H1 (cell line): ENCODE measurements at places on chromosomes 7 and 10. TPM values are rescaled to one million over a fixed set of nuclear protein-coding genes. Genes with fewer than 3 reads are reported as not detected.

GRCh38 chr10:103692952-103693811, 162.2 kb downstream of the SH3PXD2A start:
- DNase-seq, result peak; percentile 68

DNA sequence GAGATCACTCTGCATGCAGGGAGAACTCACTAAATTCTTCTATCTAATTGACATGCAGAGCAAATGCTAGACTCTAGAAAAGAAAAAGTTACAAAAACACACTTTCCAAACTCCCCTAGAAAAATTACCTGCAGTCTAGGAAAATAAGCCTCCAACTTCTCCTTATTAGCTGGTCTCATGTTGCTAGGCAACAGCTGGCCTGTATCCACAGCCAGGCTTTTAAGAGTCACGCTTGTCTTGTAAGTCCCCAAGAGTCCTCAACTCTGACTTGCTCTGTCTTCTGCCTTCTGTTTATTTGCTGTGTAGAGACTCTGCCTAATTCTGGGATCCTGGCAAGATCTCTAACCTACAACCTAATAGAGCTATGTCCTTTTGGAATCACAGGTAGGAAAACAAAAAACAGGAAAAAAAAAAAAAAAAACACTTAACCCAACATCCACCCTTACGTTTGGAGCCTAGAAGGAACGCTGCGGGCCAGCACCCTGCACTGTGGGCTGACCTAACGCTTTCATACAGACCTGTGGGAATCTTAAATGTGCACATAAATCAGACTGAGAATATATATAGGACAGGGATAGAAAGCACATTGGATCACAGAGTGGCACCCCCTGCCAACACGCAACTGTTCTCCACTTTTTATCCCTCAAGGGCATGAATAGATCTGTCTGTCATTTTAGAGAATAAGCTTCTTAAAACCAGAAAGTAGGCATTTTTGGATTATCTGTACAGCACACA, 117.0 kb upstream of the PTPRZ1 start:
- no peak for DNase-seq

DNA sequence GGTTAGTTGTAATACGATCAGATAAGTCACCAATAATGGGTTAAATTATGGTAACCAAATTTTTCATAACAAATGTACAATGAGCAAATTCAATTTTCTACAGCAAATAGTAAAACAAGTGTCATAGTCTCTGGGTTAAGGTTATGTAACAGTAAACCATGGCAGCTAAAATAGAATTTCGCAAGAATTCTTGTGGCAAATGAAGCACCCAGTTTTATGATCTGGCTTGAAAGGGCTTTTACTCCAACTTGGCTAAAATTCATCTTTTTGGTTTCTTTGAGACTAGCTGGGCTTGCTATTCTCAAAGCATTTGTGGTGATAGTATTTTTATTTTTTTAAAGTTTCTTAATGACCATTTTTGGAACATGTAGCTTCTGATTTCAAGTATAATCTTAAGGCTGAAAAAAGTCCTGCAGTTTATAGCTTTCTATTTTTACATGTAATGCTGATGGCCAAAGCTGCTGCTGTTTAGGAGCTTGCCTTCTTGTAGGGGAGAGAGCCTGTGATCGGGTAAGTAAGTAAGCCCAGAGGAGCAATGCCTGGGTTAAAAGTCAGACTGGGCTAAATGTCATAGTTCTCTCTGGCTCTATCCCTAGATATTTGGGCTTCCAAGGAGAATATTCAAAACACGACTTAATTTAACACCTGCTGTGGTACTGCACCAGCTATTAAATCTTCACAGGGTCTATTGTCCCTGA, 55.5 kb upstream of the SYPL1 start:
- no peak for DNase-seq

MEOX2 gene
- 0.19 TPM in 1 of 2 replicates, not detected in the other for total RNA-seq

GRCh38 chr7:75652788-75653187, 86.0 kb downstream of the HIP1 start:
- DNase-seq, result no peak

DNA sequence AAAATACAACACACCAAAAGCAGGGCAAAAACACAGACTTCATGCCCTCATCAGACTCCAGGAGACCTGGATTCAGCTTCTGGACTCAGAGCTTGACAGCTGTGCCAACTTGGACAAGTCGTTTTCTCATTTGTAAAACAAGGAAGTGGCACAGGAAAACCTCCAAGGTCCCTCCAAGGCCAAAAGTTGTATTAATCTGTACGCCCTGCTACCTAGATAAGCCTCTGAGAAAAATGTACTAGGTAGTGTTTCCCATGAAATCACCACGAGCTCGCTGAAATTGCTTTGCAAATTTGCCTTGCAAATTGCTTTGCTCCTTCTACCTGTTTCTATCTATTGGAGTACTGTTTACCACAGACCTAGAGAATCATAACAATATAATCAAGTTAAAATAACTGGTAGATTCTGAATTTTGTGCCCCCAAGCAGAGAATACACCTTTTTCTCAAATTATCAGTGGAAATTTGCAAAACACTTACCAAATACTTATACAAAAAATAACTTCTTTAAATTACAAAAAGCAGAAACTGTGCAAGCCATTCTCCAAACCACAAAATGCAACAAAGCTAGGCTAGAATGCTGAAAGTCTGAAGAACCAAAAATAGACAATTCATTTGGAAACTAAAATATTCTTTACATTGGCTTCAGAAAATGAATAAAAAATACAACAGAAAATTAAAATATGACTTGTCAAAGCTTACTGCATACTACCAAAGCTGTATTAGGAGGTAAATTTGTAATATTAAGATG, 158.1 kb upstream of the CHST15 start:
- no peak for DNase-seq

DNA sequence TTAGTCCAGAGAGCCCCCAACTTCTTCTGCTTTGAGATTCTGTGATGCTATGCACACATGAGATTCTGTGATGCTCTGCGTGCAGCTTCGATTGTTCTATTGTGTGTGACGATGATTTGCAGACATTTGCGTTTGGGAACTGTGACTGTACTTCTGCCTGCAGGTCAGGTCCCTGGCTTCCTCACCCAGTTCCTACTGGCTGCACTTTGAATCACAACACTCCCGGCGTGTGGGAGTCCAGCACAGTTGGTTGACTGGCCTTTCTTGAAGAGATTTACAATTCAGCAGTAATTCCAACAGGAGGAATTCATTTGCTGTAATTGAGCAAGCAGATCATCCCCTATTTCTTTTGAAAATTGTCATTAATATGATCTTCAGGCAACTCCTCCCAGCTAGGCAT, 252.2 kb upstream of the YAE1 start:
- DNase-seq, result no peak

DNA sequence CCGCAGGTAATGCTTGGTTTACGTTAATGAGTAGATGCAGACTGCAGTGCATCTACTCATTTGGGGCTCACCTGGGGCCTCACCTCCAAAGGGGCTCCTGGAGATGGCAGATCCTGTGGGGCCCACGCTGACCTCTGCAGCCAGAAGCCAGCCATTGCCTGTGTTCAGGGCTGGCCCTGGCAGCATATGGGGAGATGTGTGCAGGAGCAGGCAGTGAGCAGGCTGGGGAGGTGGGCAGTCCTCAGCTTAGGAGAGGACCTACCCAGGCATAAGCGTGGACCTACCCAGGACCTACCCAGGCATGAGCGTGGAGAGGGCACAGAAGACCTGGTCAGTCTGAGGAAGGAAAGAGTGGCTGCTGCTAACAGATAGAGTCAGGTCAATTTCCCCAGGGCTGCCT, 178.5 kb downstream of the PTPRN2 start:
- DNase-seq, result no peak

DNA sequence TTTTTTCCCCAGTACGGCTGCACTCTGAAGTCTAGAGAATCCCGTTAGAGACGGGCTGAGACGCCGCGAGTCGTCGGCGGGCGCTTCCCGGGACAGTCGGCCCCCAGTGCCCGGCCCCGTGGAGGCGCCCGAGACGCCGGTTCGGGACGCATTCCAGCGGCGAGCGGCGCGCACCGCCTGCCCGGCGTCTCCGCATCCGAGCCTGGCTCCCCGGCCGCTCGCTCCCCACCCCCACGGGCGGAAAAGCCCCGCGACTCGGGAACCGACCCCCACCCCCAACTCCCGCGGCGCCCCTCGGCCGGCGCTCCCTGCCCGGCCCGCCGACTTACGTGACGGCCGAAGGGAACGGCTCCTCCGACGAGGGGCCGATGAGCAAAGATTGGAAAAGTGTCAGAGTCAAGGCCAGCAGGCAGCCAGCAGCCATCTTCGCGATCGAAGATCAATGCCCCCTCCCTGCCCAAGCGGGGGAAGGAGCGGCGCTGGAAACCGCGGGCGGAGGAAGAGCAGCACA, 486 bp downstream of the CACNA2D1 start:
- DNase-seq, result peak; percentile 75

SLC4A2 gene
- total RNA-seq, result 147 and 148 TPM in 2 replicates

DNA sequence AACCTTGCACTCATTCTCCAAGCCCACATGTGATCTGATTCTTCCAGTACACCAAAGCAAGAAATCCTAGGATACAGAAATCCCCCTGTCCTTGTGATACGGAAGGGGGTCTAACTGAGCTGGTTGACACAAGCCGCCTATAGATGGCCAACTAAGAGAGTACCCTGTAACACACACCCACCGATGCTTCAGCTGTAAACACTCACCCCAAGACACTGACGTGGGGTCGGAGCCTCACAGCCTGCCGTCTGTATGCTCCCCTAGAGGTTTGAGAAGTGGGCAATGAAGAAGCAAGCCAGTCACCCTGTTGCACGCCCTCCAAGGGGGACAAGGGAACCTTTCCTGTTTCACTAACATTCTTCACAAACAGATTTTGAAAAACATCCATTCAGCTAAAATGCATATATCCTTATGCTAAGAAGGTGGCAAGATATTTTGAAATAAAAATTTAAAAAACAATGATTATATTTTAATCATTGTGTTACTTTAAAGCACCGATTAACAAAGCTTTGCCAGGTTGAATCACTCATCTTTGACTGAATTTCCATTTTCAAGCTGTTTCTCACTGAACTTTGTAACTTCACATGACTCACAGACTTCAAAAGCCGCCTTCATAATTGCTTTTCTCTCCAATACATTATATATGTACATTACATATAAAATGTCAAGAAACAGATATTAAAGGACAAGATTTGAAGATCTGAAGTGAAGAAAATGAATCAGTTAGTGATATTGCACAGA, 329.3 kb downstream of the ARL4A start:
- no peak for DNase-seq

- DNase-seq, result no peak
Measured at GRCh38 chr10:3398825-3399646, 226.5 kb upstream of the PITRM1 start.
